Skin of body (tissue), 3 donors: ENCODE measurements at places on chromosomes 11 and 22. TPM values are rescaled to one million over a fixed set of nuclear protein-coding genes. Genes with fewer than 3 reads are reported as not detected.

The GANAB gene
- 103 TPM for total RNA-seq

The OR6A2 gene
- 0.20 TPM for total RNA-seq

The TMPRSS6 gene
- total RNA-seq, result 0.59 TPM

The NXPE2 gene
- total RNA-seq, result 0.20 TPM

The NCF4 gene
- total RNA-seq, result 10.2 TPM

The SCGB1C1 gene
- not detected for total RNA-seq

The AIFM3 gene
- total RNA-seq, result 0.20 TPM

The TEF gene
- 8.9 TPM for total RNA-seq

GRCh38 chr22:19174106-19175025 lies 4.2 kb downstream of the SLC25A1 start:
- no peak for DNase-seq

GRCh38 chr11:128865490-128865889 lies 1.6 kb downstream of the KCNJ1 start:
- DNase-seq, result no peak

DNA sequence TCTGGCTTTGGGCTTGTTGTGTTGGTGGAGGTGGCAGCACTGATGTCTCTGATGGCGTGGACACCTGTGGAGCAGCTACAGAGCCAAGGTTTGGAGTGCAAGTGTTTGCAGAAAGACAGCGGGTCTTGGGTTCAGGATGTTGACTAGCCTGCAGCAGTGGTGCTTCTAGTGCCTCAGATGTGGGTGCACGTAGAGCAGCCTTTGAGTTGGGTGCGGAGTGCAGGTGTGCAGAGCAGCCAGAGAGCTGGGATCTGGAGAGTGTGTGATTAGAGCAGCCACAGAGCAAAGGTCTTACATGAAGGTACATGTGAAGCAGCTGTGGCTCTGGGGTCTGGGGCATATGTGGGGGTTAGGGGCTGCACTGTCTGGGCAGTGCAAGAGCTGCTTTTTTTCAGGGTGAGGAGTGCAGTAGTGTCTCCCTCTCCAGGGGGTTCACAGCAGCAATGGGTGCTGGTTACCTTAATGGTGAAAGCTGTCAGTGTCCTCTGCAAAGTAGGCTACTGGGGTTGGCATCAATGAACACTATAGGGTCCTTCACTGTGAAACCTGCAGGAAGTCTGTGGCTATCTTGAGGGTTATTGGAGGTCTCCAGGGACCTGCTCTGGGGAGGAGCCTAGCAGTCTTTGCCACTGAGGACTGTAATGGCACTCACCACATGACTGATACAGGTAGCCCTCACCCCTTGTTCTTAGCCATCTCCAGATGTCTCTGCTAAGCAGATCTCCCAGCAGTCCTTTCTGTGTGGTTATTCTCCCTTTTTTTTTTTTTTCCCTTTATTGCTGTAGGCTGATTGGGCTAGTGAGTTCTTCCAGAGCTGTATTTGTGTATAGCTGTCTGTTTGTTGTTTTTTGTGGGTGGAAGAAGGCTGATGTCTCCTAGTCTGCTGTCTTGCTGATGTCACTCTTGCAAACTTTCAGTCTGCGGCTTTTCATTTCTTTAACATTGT lies 14.3 kb downstream of the BIRC2 start:
- no peak for DNase-seq

DNA sequence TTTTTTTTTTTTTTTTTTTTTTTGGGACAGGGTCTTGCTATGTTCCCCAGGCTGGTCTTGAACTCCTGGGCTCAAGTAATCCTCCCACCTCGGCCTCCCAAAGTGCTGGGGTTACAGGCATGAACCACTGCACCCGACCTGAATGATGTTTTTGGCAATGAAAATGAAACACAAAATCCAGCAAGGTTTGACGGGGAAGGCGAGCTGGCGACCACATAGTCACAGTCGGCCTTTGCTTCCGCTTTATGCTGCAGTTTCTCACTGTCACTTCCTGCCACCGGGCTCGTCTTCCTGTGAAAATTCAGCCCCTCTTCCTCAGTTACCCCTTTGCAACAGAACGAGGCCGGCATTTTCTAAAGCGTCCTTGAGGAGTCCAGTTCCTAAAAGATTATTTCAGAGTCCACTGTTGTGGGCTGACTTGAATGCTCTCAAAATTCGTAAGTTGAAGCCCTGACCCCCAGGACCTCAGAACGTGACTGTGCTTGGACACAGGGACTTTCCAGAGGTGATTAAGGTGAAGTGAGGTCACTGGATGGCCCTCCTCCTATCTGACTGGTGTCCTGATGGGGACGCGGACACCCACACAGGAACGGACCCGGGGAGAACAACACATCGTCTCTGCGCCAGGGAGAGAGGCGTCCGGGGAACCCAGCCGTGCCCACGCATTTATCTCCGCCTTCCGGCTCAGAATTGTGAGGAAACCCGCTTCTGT lies 2.9 kb upstream of the BID start:
- DNase-seq, result no peak

GRCh38 chr11:124867700-124868099 lies 2.5 kb downstream of the ROBO3 start:
- no peak for DNase-seq

- no peak for DNase-seq
Observed at GRCh38 chr11:68751331-68751856, at the start of gene TESMIN. Gene TESMIN (minus strand): TSS chr11:68751520. CDS start chr11:68750660, 860 bp downstream.

- DNase-seq, result no peak
Observed at GRCh38 chr11:70603114-70603755, 204.9 kb downstream of the CTTN start.

DNA sequence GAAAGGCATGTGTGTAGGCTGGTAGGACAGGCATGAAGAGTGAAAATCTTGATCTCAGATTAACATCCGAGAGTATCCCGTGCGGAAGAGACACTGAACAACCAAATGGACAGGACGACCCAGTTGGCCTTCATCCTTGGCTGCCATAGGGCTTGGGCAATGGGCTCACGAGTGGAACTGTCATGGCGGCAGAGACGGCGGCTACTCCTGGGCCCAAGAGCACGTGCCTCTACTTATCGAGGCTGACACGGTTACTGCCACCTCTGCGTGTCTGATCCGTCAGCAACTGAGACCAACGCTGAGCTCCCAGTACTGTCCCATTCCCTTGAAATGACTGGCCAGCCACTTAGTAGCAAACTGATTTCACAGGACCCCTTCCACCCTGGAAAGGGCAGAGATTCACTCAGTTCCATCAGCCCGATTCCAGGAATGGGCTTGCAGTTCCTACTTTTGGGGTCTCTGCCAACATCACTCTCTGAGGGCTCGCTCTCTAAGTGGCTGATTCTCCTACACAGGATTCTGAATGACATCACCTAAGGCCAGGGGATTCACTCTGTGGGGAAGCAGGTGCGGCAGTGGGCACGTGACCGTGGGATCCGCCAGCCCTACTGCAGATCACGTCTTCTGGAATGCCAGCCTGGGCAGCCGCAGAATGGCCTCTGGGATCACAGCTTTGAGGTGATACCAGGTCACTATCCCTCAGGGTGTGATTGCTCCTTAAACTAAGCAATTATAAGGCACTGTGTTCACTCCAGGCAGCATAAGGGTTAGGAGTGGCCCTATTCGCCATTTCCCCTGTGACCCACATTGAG lies 97.8 kb downstream of the RPS6KA4 start:
- no peak for DNase-seq

DNA sequence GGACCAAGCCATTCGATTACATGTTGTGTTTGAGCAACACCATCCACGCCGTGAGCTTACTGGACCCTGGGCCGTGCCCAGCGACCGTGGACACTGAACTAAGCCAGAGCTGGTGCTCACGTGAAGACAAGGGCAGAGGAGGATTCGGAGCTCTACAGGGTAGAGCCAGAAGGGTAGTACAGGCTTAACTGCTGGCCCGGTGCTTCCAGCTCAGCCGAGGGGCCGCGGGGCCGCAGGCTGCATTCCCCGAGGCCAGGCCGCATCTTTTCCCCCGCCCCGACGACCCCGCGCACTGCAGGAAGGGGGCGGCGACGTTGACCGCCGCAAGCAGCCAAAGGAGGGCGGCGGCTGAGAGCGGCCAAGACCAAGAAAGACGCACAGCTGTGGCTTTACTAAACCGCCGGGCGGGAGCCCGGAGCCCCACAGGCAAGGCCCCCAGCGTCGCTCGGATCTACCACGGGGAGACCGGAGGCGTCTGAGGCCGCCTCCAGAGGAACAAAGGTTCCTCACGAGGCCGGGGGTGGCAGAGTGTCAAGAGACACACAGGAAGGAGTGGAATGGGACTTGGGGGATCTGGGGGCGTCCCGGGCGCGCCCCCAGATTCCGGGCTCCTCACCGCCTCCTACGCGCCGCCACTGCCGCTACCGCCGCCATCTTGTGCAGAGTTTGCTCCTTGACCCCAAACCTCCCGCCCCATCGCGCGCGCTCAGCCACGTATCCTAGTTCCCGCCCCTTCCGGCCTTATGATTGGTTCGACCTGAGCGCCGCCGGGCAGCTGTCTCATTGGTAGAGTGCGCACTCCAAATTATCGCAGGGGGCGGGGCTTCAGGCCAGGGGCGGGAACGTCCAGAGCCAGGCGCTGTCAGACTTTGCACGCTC lies at the start of gene GANAB:
GANAB (minus strand) TSS at position 668 of the 879 bp plus-strand sequence; CDS start at position 654, 14 bp downstream.
- peak; percentile 98 for DNase-seq

- peak; percentile 69 for DNase-seq
Observed at GRCh38 chr11:86869966-86870570, 69.7 kb downstream of the PRSS23 start.

GRCh38 chr22:31883989-31884388 lies 60.3 kb upstream of the YWHAH start:
- no peak for DNase-seq

DNA sequence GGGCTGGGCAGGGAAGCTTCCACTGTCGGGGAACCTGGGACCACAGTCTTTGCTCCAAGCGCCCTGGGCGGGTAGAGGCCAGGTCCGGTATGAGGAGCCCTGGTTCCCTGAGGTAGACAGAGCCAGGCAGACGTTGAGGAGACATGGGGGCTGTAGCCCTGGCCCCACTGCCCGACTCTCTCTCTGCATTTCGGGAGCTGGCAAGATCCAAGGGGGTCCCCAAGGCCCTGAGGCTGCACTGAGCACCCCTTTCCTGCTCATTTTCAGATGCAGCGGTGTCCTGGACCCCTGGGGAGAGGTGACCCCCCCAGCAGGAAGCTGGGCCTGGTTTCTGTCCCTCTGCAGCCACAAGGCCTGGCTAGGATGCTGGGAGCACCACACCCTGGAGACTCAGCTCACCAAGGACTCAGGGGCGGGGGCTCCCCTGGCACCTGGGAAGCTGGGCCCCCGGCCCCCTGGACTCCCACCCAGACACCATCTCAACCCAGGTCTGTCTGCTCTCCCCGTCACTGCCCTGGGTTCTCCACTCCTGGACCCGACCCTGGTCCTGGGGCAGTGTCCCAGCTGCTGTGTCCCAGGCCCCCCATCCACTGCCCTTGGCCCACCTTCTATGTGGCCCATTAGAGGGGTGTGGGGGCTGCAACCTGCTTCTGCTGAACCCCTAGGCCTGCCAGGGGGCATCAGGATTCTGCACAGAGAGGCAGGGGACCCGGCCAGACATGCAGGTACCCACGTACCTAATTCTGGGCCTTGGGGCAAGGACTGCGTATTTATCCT lies 15.0 kb upstream of the MUC6 start:
- no peak for DNase-seq

- no peak for DNase-seq
Observed at GRCh38 chr22:33227791-33228190, 169.6 kb upstream of the SYN3 start.

DNA sequence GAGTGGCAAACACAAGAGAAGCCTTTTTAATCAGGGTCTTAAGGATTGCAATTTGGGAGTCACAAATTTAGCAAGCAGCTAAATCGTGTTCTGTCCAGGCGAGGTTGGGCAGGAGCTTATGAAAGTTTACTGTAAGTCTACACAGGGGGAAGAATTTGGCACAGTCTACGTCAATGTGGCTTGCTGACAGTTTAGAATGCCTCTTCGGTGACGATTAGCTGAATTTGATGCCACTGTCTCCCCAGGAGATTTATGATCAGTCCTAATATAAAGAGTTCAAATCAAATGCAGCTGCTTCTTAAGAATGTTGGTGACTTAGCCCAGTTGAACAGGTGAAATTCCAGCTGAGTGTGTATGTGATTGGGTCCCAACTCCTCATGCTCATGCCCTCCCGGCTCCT lies 114.1 kb upstream of the CLPB start:
- peak; percentile 60 for DNase-seq

- no peak for DNase-seq
Observed at GRCh38 chr11:47577460-47578041, 1.2 kb downstream of the KBTBD4 start.

- DNase-seq, result no peak
Observed at GRCh38 chr11:93935826-93936225, 85.3 kb upstream of the HEPHL1 start.

DNA sequence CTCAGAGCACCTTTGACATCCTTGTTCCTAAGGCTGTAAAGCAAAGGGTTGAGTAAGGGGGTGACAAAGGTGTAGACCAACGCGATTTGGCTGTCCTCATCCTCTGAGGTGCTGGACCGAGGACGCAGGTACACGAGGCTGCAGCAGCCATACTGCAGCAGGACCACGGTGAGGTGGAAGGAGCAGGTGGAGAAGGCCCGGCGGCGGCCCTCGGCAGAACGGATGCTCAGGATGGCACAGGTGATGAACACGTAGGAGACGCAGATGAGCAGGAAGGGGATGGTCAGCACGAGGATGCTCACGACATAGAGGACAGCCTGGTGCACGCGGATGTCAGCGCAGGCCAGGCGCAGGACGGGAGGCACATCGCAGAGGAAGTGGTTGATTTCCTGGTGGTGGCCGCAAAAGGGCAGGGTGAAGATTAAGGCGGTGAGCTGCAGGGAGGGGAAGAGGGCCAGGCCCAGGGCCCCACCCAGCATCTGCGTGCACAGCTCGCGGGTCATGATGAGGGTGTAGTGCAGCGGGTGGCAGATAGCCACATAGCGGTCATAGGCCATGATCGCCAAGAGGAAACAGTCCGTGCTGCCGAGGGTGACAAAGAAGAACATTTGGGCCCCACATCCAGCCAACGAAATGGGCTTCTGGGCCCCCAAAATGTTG lies 632 bp downstream of the OR10Q1 start:
- no peak for DNase-seq

- peak; percentile 32 for DNase-seq
Observed at GRCh38 chr22:43993072-43993760, 30.9 kb upstream of the PARVB start.
